ENCODE measurements at places on chromosomes 4 and X.

DNA sequence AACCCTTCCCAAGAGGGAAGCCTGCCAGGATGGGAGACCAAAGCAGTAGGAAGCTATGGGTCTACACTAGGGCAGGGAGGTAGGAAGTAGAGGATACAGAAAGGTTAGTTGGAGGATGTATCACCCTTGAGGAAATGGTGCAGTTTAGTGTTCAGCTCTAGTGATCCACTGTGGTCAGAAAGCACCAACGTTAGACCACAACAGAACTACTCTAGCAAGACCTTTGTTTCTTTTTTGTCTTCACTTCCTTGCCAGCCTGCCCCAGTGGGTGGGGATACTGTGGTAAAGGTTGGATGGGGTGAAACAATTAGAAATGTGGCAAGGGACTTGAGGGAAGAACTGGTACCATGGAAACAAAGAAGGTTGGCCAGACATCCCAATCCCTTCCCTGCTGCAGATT is 83.3 kb downstream of the DDIT4L start:
- DNase-seq, result no peak

DNA sequence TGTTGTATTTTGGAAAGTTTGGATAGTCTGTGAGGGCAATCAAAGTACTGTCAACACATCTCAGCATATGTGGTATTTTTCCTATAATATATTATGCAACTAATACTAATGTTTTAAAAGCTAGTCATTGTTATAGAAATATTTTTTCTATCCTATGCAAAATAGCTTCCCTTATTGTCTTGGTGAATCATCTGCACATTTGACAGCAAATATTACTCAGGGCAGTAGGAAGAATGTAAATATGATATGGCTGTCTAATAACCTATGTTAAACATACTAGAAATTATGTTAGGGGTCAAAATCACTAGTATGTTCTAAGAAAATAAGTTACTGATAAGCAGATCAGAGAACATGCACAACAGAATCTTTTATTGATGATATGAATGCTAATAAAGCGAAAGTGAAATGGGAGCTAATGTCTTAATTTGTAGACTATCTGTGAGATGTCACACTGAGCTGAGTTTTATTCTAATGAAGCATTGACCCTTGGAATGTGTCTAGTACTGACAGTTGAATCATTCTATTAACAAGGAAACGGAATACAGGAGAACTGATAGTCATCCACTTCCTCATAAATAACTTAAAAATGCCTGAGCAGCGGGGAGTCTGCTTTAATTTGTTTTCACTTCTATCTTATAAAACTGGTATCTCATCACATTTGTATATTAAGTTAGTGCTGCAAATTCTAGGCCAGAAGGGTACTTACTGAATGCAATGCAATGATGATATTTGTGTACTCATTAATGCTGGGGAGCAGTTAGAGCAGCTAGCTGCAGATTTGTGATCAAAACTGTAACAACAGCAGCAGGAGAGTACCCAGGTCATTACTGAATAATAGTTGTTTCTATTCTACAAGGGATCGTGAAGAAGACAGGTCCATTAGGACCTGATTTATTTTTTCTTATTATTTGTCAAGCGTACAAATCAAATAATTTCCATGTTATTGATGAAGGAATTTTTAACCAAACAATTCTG is 440.3 kb upstream of the AADAT start:
- DNase-seq, result no peak

- DNase-seq, result peak; percentile 20
Observed at GRCh38 chr4:1714303-1715001, 2.3 kb upstream of the SLBP start.

GRCh38 chrX:63765712-63766111 is 19.3 kb downstream of the ARHGEF9 start:
- DNase-seq, result no peak

GRCh38 chrX:123348468-123348867 is 164.4 kb downstream of the GRIA3 start:
- no peak for DNase-seq

- no peak for DNase-seq
Observed at GRCh38 chrX:13906093-13906492, 89.2 kb upstream of the GPM6B start.

DNA sequence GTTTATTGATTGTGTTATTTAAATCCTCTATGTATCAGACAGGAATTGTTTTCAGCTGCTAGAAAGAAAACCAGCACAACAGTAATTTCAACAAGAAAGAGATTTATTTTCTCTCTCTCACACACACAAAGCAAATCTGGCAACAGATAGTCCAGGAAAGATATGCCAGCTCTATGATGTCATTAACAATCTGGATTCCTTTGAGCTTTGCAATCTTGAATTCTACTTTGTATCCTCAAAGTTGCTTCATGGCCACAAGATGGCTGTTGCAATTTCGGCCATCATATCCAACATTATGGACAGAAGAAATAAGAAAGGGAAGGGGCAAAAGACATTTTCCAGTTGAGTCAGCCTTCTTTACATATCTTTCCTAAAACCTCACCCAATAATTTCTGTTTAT is 19.8 kb upstream of the FMR1 start:
- no peak for DNase-seq

DNA sequence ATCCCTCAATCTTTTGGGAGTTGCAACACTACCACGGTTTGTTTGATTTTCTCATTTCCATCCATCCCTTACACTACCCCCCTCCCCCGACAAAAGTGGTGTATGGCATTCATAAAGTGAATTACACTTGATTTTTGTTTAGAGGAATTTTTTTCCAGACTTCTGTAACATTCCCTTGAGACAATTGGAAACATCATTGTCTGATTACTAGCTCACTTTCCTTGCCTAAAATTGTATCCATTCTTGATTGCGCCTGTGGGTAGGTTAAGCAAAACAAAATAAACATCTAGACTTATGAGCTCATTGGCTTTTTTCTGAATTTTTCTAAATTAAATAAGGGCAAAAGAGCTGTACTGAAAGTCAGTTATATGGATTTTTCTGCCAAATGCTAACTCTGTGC is 3.5 kb downstream of the GPC3 start:
- no peak for DNase-seq

GRCh38 chrX:132394591-132394990 is 94.2 kb downstream of the MBNL3 start:
- no peak for DNase-seq

GRCh38 chrX:44992775-44993174 is 119.8 kb downstream of the KDM6A start:
- DNase-seq, result no peak

GRCh38 chr4:87360338-87360935 is 30.6 kb downstream of the HSD17B11 start:
- no peak for DNase-seq

DNA sequence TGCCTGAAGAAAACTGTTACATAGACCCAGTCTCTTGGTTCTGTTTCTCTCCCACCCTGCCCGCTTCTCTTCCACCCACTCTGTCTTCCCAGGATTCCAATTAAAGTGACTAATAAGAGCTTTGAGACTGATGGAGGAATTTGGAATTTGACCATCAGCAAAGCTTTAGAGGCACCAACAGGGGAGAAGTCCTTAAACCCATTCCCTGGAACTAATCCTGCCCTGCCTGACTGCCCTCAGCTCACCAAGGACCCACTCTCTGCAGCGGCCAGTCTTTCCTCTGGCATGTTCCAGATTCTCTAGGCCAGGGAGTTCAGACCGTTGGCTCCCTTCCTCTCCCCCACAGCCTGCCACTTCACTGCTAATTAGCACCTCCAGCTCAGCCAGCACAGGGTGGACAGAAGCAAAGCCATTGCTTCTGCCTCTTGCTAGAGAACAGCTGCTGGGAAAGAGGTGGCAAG is 23.9 kb downstream of the SCD5 start:
- DNase-seq, result no peak

DNA sequence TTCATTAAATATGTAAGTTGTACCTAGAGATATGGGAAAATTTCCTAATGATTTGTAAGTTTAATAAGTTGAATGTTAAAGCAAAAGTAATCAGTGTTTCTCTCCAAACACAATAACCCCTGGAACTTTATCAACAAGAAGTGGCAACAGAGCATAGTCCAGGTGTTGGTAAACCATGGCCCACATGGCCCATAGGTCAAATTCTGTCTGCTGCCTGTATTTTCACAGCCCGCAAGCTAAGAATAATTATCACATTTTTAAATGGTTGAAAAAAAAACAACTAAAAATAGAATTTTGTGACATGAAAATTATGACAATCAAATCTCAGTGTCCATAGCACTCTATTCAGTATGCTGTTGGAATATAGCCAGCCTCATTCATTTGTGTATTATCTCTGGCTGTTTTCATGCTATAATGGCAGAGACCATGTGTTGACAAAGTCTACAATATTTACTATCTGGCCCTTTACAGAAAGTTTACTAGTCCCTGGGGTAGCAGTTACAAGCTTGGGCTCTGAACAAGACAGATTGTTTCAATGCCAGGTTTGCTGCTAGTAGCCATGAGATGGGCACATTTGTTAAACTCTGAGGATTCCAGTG is 395.8 kb downstream of the GASK1B start:
- DNase-seq, result no peak

- no peak for DNase-seq
Observed at GRCh38 chr4:171814545-171814944, 1.3 kb downstream of the GALNTL6 start.

GRCh38 chrX:11789809-11790208 is 31.8 kb downstream of the MSL3 start:
- DNase-seq, result no peak
